Astrocyte of the hippocampus (primary cell): ENCODE measurements at places on chromosomes 7 and 10.

GRCh38 chr7:22663357-22663718, 63.7 kb upstream of the IL6 start:
- DNase-seq: no peak

DNA sequence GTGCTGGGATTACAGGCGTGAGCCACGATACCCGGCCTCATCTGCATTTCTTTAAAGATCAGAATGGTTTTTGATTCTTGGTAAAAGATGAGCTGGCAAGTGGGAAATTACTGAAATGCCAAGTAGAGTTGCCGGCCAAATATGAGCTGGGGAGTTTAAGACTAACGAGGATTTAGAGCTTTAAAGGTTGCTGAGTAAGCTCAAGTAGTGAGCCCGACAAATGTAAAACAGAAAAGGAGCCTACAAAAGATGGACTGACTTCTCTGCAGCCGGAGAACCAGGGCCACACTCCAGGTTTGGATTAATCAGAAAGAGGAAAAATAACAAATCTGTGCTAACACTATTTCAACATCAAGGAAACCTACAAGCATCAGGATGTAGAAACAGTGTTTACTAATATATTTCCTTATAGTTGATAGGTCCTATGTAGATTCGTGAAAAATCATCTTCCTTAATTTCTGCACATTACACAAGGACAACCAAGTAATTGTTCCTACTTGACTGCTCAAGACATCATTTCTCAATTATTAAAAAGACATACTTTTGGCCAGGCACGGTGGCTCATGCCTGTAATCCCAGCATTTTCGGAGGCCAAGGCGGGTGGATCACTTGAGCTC, 49.6 kb downstream of the MPP7 start:
- peak; percentile 9 for DNase-seq

GRCh38 chr10:69472544-69472943, 21.3 kb downstream of the TSPAN15 start:
- peak; percentile 46 for DNase-seq

- no peak for DNase-seq
Measured at GRCh38 chr7:87111877-87112276, 40.4 kb upstream of the DMTF1 start.

- DNase-seq: no peak
Measured at GRCh38 chr10:30662814-30663213, 33.3 kb upstream of the LYZL2 start.
